Tibial artery (tissue), 4 donors: ENCODE measurements at places on chromosomes 7 and 10.

- DNase-seq: no peak
These were observed 18.7 kb upstream of the ARID5B start for GRCh38 chr10:61882621-61883370.

DNA sequence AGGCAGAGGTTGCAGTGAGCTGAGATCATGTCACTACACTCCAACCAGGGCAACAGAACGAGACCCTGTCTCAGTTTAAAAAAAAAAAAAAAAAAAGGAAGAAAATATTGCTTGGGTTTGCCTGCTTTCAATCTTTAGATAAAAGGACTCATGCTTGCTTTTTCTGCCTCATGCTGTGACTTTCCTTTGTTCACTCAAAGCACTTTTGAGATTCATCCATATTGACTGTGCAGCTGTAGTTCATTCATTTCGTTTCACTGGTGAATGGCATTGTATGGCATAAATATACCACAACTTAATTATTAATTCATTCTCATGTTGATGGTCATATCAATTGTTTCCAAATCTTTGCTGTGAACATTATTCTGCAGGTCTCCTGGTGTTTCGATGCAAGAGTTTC, 97.6 kb upstream of the NFE2L3 start:
- no peak for DNase-seq

GRCh38 chr7:30285067-30285535, 704 bp downstream of the ZNRF2 start:
- peak; percentile 68 for DNase-seq

DNA sequence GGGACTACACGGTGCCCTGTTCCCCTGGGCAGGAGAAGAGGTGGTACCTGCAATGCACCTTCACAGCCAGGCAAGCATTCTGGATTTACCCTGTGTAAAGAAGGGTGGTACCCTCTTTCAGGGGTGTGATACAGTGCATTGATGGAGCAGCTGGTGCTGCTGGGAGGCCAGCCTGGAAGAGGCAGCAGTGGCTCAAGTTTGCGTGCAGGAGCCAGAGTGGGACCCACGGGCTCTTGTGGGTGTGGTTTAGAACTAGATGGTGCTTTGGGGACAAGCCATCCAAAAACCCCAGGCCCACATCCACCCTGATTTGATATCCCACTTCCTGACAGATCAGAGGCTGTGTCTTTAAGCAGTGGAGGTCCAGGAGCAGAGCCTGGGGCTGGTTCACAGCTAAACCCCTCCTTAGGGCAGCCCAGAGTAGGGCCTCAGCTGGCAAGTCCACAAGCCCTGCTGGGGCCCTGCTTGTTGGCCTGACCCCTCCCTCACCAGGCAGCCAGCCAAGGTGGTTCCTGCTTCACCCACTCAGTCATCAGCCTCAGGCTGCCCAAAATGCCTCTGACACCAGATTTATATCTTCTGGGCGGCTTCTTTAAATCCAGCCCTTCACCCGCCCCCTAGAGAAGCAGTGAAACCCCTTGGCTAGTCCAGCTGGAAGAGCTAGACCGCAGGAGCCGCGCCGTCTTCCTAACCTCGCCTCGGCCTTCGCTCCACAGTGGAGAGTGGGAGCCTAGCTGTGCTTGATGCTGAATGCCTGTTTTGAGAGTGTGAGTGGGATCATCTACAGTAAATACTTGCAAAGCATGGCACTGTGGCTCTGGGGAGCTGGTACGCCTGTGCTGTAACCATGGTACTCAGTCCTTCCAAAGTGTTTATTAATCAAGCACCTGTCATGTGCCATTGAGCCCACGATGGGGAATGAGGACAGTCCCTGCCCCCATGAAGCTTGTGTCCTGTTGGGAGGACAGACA, 1.4 kb upstream of the ASIC3 start:
- no peak for DNase-seq

GRCh38 chr10:29829776-29830175, 195.0 kb upstream of the SVIL start:
- DNase-seq: no peak

- DNase-seq: no peak
These were observed 26.5 kb upstream of the HIBADH start for GRCh38 chr7:27689150-27689549.
